AG09319 (cell line): ENCODE measurements at places on chromosomes 6 and 20.

GRCh38 chr6:18276610-18277236 lies 12.4 kb upstream of the DEK start:
- no peak for DNase-seq

DNA sequence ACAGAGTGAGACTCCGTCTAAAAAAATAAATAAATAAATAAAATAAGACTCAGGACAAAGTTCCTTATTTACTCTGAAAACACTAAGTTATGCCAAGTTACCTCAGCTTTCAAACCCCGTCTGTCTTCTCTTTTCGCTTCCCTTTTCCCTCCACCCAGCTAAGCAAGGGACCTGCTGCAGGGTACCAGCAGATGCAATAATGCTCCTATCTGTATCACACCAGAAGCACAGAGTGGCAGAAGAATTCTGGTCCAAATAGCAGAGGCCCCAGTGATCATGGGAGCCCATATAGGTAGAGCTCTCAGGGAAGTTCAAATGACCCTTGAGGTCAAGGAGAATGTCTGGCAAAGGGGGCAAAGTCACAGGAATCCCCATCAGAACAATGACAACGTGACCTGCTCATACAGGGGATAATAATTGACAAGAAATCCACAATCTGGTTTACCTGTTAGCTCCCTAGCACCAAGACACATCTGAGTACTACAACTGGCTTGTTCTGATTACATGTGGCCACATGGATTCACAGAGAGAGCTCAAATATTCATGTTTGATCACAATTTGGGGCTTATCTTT lies 8.7 kb downstream of the GCM1 start:
- no peak for DNase-seq

DNA sequence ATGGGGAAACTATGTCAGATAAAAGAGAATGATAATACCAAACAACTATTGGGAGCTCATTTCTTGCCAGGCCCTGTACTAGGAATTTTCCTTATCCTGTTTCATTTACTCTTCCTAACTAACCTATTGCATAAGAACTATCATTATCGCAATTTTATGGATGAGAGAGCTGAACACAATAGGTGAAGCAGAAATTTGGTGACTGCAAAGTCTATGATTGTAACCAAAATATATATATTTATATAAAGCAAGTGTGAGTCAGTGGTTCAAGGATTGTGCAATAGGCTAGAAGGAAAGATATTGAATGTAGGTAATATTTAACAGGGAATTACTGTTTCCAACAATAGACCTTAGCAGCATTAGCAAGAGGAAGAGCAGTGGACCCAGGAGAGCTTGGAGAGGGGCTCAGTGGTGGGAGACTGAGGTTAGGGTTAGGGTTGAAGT lies 181.1 kb upstream of the TENT5A start:
- no peak for DNase-seq

- DNase-seq: no peak
Observed at GRCh38 chr20:63737945-63738686, 1.5 kb upstream of the SLC2A4RG start.

GRCh38 chr6:53770780-53771249 lies 24.0 kb upstream of the LRRC1 start:
- no peak for DNase-seq

DNA sequence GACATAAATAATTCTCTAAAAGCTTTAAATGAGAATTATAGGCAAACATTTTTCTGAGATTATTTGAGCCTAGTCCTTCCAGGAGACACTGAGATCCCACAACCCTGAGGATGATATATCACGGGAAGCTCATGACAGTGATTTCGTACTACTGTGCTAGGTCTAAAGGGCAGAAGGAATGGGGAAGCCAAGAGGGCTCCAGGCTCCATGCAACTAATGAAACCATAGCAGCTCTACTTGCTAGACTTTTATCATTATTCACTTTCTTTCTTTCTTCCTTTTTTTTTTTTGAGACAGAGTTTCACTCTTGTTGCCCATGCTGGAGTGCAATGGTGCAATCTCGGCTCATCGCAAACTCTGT lies 57.3 kb upstream of the SGK1 start:
- DNase-seq: no peak

- DNase-seq: no peak
Observed at GRCh38 chr20:57814529-57814928, 104.7 kb upstream of the PMEPA1 start.

DNA sequence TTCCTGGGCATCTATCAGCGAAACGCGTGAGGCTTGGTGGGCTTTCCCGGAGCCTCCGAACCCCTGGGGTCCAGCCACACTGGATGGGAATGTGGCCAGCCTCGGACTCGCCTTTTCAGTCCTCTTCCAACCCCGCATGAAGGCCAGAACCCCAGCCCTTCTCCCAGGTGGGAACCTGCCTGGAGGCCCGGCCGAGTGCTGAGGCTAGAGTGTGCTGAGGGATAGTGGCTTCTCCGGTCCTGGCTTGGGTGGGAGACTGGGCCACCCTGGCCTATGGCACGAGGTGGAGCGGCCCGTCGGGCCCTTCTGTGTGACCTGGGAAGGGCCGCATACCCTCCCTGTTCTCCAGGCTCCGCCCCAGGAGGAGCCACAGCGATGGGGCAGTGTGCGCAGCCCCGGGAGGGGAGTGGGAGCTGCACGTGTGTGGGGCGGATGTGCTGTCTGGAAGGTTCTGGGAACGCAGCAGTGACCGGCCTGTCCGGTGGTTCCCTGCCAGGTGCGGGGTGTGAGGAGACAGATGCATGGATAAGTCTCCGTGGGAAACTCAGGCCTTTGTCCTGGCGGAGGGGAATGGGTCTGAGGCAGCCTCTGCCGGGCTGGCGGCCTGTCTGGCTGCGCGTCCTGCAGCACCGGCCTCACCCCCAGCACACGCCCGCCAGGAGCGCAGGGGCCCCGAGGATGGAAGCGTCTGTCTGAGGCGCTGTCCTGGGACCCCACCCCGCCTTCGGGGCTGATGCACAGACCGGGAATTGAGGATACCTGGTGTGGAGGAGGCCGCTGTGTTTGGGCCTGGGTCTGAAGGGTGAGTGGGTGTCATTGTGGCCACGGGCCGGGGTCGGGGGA lies 1.1 kb upstream of the BHLHE23 start:
- no peak for DNase-seq

- DNase-seq: no peak
Observed at GRCh38 chr20:49400904-49401303, 81.6 kb downstream of the KCNB1 start.

- no peak for DNase-seq
Observed at GRCh38 chr6:8268606-8269005, 166.3 kb upstream of the EEF1E1 start.

GRCh38 chr20:62420846-62421715 lies 6.3 kb downstream of the RBBP8NL start:
- DNase-seq: no peak

DNA sequence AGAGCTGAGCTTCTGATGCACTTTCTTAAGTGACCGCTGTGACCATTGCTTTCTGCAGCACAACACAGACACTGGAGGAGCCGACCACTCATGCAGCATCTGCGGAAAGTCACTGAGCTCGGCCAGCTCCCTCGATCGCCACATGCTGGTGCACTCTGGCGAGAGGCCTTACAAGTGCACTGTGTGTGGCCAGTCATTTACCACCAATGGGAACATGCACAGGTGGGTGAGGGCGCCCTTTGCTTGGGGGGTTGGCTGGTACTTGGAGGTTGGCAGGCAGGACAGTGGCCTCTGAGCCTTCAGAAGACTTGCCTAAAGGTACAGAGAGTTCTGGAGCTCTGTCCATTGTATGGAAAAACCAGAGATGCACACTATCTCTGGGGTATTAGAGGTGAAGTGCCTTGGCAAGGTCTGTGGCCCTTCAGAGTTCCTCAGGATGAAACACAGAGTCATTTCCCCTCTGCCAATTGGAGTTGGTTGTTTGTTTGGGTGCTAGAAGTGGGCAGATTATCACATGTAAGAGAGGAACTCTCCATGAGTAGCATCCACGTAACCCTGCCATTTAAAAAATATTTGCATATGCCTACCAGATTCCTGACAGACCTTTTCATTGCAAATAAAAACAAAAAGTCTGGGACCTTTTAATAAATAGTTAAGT lies 81.5 kb downstream of the RREB1 start:
- no peak for DNase-seq

GRCh38 chr6:144232176-144232831 lies 52.8 kb upstream of the UTRN start:
- no peak for DNase-seq

DNA sequence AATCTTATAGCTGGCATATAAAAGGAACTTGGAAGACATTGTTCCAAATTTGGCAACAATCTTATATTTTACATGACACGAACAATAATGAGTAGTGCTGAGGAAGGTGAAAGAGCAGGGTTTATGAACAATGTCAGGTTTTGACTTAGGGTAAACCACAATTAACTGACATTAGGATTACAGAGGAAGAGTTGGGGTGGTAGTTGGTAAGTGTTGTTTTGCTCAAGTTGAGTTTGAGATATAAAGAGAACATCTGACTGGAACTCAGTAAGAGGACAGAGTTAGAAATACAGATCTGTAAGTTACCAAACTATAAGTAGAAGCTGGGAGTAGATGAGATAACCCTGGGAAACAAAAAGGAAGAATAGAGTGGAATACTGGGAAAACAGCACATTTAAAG lies 15.1 kb downstream of the RTN4IP1 start:
- no peak for DNase-seq
